ENCODE measurements at places on chromosomes 2 and 18.

- DNase-seq, result no peak
These were observed 1458.7 kb upstream of the ACVR2A start for GRCh38 chr2:146386096-146386495.

DNA sequence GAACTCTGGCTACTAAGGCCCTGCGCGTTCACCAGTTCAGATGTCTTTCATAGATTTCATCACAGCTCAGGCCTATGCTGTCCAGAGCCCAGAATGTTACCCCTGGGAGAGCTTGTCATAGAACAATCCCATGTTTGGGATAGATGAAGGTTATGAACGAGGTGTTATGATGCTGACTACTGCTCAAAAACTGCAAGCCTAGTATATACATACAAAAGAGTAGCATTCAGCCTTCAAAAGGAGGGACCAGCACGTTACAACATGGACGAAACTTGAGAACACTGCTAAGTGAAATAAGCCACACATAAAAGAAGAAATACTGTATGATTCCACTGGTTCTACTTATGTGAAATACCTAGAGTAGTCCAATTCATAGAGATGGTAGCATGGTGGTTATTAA, 401.9 kb downstream of the NBAS start:
- DNase-seq, result no peak

DNA sequence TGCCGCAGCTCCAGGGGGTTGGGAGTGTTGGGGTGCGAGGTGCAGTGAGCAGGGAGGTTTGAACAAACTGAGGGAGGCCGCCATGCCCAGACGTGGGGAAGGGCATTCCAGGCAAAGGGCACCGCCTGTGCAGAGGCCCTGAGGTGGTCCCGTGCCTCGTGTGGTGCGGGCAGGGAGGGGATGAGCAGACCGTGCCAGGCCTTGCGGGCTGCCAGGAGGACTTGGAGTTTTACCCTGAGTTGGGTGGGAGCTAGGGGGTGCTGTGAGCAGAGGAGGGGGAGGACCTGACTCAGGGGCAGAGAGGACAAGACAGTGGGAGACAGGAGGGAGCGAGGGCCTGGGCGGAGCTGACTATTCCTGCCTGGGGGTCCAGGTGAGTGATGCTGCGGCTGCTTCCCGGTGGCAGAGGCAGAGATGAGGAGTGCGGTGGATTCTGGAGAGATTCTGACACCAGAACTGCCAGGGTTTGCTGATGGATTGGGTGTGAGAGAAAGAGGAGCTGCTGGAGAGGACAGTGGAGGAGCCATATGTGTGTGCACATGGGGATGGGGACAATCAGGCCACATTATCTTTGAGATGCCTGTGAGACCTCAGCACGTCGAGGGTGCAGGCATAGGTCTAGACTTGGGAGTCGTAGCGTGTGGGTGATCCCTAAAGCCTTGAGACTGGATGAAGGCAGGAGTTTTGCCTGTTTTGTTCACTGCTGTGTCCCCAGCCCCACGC, 23.4 kb downstream of the ZAP70 start:
- no peak for DNase-seq

GRCh38 chr2:1972948-1973347, 228.6 kb upstream of the PXDN start:
- DNase-seq, result no peak

DNA sequence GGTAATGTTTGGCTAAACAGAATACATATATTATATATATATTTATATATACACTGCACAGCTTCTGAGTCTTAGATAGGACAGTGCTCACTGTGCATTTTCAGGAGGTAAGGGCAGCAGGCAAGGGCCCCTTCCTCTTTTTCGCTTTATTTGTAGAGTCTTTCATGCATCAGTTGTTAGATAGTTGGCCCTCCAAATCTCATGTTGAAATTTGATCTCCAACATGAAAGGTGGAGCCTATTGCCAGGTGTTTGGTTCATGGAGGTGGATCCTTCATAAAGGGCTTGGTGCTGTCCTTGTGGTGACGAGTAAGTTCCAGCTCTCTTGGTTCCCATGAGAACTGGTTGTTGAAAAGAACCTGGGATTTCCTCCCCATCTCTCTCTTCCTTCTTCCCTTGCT, 48.1 kb downstream of the TSN start:
- DNase-seq, result peak; percentile 76

GRCh38 chr18:74896390-74896991, 298.8 kb downstream of the ZNF407 start:
- peak; percentile 13 for DNase-seq

DNA sequence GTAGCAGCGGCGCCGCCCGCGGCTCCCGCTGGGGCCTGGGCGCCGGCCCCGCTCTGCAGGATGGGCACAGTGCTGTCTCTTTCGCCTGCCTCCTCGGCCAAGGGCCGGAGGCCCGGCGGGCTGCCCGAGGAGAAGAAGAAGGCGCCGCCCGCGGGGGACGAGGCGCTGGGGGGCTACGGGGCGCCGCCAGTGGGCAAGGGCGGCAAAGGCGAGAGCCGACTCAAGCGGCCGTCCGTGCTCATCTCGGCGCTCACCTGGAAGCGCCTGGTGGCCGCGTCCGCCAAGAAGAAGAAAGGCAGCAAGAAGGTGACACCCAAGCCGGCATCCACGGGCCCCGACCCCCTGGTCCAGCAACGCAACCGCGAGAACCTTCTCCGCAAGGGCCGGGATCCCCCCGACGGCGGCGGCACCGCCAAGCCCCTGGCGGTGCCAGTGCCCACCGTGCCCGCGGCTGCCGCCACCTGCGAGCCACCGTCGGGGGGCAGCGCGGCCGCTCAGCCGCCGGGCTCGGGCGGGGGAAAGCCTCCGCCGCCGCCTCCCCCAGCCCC, 369 bp downstream of the CDK5R2 start:
- no peak for DNase-seq

DNA sequence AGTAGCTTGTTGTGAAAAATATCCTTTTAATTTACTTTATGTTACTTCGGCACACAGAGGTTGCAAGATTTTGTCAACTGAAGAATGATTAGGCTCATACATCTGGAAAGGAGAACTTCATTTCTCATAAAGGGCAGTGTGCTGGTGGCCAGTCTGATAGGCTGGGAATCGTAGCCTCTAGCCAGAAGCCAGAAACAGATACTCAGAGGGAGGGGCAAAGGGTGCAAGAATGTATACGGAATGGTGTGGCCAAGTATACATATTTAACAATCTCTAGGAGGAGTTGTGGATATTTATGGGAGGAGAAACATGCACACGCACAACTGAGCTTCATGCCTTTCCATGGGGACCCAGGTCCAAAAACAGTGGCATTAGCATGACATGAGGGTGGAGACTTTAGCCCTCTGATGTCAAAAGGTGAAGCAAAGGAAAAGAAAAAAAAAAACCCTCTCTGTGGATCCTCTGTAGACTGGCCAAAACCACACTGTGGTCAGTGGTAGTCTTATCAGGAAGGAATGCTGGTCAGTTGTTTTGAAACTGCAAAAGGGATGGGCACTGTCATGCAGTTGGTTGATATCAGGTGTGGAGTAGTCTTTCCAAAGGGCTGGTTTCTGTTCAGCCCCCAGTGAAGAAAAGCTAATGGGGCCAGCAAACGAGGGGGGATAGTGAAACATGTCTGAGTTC, 34.9 kb upstream of the APCDD1 start:
- no peak for DNase-seq

- DNase-seq, result no peak
These were observed 91.4 kb downstream of the TMEM237 start for GRCh38 chr2:201551901-201552300.

DNA sequence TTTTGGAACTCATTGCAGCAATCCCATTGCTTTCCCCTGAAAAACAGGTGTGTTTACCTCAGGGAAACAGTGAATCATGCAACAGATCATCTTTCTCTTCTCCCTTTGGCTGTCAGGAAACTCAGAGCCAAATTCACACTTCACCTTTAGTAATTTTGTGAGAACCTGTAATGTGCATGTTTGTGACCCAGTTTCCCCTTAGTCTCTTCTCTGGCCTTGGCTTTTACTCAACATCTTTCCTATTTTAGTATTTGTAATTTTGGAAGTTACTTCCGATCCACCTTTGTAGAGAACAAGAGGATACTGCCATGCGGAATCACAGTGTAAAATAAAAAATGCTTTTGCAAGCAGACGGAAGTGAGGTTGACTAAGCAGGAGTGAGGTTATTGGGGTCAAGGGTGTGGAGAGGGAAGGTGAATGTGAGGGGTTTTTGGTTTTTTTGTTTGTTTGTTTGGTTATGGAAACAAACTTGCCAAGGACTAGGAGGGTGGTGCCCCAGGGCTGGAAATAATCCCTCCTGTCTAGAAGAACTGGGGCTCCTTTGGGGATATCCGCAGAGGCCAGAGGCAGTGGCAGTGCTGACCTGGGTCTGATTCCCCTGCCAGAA, 14.0 kb downstream of the ASPRV1 start:
- DNase-seq, result no peak

All from OCI-LY7 (cell line).